ENCODE measurements at places on chromosomes 2 and 18.

GRCh38 chr18:21571772-21572171 is 28.7 kb downstream of the ESCO1 start:
- DNase-seq, result no peak

DNA sequence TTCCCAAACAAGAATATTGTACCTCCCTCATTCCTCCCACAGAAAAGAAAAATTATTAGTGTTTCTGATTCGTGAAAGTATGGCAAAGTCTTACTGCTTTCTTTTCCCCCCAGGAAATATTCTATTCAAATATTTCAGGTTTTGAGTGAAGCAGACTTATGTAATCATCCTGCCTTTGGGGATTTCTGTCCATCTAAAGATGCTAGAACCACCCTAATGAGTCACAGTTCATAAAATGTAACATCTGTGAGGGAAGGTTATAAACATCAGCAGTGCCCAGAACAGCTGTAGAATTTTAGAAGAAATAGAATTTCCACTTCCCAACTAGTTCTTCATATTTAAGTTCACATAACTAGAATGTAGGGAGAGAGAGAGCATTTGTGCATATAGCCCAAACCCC is 39.0 kb downstream of the EEF1B2 start:
- DNase-seq, result no peak

GRCh38 chr2:219611866-219612576 is 14.4 kb downstream of the STK11IP start:
- DNase-seq, result no peak

- peak; percentile 34 for DNase-seq
These were observed 1149.5 kb downstream of the DSC3 start for GRCh38 chr18:29892960-29893558.

DNA sequence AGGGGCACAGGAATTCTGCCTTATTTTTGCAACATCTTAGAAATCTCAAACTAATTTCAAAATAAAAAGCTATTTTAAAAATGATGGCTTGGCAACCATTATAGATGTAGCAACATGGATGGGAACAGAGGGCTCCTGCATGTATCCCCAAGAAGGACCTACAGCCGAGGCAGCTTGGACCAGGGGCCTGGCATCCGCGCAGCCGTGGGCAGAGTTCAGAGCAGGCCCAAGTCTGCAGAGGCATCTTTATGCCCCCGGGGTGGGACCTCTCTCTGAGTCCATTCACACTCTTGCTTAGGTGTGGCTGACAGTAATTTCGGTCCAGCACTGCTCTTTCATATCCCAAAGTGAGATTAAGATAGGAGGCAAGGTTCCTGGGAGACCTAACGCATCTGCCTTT is 425.8 kb upstream of the MYT1L start:
- no peak for DNase-seq

- DNase-seq, result no peak
These were observed 48.6 kb downstream of the DDX1 start for GRCh38 chr2:15640261-15640711.

DNA sequence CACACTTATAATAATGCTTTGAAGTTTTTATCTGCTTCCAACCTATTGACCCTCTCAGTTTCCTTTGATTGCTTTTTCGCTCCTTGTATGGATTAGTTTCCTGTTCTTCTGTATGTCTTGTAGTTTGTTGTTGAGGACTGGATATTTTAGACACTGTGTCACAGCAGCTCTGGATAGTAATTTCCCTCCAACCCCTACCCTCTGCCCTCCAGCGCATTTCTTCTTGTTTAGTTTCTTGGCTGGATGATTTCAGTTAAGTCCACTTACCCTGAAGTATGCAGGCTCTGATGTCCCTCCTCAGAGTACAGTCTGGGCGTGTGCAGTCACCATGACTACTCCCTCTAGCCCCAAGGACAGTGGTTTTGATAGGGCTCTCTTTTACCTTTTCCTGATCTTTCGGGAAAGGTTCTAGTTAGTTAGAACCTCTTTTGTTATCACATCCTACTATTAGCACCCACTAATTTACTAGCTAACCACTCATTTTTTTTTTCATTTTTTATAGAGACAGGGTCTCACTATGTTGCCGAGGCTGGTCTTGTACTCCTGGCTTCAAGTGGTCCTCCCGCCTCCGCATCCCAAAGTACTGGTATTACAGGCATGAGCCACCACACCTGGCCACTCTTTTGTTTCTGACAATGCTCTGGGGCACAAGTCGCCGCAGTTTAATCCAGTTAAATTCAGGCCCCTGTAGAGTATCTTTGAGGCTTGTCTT is 16.3 kb upstream of the LYG1 start:
- DNase-seq, result no peak

GRCh38 chr2:200013906-200014305 is 58.5 kb downstream of the MAIP1 start:
- DNase-seq, result no peak

DNA sequence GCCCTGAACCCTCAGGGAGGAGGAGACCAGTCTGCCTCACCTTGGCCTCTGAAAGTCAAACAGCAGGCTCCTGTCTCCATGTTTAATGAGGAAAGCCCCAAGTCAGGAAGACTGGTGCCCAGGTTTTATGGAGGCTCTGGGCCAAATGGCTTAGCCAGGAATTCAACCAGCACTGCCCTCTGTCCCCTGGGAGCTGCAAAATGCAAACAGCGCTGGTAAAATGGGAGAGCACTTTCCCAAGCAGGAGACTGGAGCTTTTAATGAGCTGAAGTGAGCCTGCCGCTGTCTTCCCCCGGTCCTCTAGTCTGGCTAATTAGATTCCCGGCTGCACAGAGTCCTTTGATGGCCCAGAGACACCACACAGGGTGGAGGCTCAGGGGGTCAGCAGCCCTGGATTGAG is 276.0 kb upstream of the TRIB2 start:
- DNase-seq, result no peak

DNA sequence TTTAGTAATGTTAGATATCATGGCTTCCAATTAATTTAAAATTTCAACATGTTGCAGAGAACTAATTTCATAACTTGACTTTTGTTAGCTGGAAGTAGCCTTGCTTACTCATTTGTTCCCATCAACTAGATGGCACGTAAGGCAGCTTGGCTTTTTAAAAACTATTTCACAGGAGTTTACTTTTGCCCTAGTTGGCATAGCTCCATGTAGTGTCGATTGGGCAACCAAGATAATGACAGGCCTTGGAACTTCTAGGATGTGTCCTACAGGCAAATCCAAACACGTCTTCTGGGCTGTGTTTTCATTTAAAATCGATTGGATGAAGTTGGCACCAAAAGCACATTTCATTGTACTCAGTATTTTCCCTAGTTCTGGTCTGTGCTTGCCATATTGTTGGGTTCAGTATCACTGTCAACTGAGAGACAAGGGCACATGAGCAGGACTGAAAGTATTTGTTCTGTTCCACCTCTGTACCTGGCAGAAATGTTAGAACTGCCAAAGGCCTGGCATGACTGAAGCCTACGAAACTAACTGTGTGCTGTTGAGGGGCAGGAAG is 29.4 kb downstream of the HADHB start:
- peak; percentile 93 for DNase-seq

DNA sequence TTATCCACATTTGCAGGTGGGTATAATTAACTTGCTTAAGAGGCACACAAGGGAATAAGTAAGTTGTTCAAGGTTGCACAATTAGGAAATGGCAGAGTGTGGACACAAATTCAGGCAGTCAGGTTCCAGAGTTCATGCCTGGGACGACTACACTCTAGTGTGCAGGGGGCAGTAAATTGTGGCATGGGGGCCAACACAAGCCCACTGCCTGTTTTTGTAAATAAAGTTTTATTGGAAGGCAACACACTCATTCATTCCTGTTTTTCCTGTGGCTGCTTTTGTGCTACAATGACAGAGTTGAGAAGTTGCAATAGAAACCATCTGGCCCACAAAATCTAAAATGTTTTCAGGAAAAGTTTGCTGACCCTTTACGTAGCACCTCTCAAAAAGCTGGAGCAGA is 41.4 kb downstream of the XDH start:
- no peak for DNase-seq

Measured in NCI-H1105 treated with DMSO at 0.1 percent for 48 hours (cell line).